ENCODE measurements at places on chromosomes 11 and 22.

GRCh38 chr11:31050061-31050765, 319.3 kb downstream of the DCDC1 start:
- DNase-seq = no peak

- DNase-seq = no peak
These were observed 36.5 kb upstream of the SLC22A24 start for GRCh38 chr11:63180536-63180935.

- DNase-seq = no peak
These were observed 140.1 kb downstream of the CEP164 start for GRCh38 chr11:117467770-117468169.

DNA sequence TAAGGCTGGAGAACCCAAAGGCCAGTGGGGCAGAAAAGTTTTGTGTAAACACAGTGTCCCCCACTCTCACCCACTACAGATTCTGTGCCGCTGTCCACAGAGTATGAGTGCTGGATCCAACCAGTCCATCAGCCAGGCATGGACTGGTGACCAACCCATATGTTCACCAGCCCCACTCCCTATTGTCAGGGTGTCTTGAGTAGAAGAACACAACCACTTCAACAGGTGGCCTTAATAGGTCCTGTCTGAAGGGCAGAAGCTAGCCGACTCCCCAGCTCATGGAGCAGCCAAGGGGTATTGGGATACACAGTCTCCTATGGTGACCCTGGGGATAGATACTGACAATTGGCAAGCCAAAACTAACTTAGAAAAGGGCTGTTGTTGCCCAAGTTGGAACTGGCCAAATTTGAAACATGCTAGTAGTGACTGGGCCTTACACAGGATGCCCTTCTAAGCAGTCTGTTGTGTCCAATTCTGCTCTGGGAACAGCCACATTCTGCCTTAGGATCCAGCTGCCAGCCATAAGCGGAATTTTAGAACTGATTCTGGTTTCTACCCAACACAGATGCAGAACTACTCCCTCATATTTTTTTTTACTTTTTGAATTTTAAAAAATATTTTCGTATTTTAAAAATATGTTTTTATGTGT, 19.8 kb upstream of the PGM2L1 start:
- no peak for DNase-seq

DNA sequence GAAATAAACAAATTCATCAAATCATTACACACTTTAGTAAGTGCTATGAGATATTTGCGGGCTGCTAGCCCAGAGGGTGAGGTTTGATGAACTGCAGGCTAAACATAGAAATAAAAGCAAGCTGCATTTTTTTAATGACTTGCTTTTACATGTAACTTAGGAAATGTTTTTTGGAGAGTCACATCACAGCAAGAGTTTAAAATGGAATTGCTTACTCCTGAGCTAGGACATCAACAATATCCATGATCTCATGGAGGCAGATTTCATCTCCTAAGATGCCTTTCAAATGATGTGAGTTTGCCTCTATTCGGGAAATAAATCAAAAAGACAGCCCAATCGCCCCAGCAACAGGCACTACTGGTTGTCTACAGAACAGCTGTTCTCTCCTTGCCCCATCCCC, 73.4 kb upstream of the CD44 start:
- DNase-seq = no peak

GRCh38 chr22:44403166-44403565, 90.4 kb upstream of the SHISAL1 start:
- no peak for DNase-seq

DNA sequence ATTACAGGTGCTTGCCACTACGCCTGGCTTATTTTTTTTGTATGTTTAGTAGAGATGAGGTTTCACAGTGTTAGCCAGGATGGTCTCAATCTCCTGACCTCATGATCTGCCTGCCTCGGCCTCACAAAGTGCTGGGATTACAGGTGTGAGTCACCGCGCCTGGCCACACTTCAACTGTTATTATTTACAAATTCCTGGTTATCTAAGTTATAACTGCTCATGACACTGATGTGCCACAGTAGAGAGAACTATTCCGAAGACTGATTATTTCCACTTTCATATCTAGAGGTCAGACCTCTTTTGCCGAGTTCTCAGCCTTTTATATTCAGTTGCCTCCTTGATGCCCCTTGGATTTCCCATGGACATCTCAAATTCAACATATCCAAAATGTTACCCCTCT, 3.9 kb upstream of the NUP160 start:
- no peak for DNase-seq

DNA sequence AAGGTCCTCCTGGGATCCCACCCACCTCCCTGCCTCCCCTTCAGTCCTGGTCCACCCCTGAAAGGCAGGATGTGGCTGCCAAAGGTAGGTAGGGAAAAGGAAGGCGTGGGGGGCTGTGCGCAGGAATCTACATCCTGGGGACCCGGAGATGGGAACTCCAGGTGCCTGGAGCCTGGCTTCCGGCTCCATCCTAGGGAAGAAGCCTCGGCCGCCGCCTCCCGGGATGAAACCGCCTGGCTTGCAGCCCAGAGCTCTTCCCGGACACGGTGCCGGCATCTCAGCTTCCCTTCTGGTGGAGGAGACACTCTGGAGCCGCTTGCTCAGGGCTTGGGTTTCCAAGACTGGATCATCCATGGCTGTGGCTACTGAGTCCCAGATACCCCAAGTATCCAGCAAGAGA, 33.3 kb upstream of the PDGFB start:
- no peak for DNase-seq

DNA sequence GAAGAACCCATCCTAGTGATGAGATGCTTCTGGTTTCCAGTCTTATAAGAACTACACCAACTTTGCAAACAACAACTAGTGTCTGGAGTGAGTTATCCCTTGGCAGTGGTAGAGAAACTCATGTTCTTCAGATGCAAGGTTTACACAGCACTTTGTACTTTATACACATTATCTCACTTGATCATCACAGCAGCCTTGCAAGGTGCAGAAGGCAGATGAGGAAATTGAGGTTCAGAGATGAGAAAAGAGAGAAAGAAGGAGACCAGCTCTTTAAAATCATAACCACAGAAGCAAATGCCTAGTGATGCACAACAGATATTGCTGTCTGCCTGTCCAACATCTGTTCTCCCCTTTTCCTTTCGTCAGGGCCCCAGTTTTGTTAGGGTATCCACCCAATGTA, 16.7 kb upstream of the CD44 start:
- DNase-seq = no peak

- no peak for DNase-seq
These were observed 39.3 kb downstream of the RPL27A start for GRCh38 chr11:8721609-8722500.

GRCh38 chr11:123264431-123264780, 69.4 kb upstream of the CLMP start:
- no peak for DNase-seq

GRCh38 chr11:86800076-86800959, at the start of gene PRSS23:
PRSS23 (plus strand) TSS chr11:86800542; CDS start chr11:86807644, 7,102 bp downstream.
- DNase-seq = no peak

- DNase-seq = no peak
These were observed 23.7 kb upstream of the NAP1L4 start for GRCh38 chr11:3015796-3016195.

DNA sequence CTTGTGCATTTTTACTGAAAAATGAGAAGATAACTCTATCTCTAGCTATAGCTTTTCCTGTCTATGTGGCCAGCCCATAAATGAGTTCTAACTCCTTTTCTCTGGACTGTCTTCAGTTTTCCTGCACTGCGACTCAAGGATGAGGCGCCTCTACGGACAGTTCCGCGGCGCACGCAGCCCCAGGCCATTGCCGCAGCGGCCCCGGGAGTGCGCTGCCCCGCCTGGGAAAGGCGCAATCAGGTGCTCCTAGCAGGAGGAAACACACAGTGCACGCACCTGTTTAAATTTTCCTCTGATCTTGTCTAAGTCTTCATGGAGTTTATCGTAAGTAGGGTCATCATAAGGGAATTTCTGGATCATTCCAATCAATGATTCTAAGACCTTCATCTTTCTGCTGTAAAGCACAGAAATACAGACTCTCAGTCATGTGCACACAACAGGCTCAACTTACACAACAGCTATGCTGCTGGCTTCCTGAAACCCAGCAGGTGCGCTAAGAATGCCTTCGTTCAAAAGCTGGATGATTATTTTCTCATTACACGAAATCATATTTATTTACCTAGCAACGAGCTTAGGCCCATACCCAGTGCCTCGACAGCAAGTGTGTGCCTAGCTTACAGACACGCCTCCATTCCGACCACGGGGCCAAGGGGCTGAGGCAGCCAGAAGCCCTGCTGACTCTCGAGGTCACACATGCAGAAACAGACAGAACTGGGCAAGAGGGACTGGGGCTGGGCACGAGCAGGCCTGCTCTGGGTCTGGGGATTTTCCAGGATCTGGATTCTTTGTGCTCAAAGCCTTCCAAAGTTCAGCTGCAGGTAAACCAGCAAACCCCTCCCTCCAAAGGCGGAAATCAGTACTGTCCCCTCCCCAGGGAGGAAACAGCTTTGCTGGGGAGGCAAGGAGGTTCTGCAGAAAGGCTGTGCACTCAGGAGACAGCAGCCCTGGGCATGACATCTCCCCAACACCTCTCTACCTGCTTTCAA, 7.2 kb downstream of the LTO1 start:
- no peak for DNase-seq

DNA sequence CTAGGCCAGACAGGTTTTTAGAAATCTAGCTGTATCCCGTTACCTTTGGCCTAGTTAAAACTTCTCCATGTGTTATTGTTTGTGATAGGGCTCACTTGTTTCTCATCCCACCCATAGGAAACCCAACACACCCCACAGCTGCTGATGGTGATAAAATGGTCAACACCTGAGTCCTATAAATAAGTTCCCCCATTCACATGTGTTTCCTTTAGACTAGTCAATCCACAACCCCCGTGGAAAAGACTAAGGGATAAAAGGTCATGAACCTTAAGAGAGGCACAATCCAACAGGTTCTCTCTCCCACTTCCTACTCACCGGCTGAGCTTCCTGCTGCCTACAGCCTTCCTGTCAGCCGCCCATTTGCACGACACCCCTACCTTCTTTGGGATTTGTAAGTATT, 768.4 kb downstream of the JRKL start:
- DNase-seq = no peak

- DNase-seq = no peak
These were observed 28.7 kb upstream of the CTSD start for GRCh38 chr11:1792461-1792860.

DNA sequence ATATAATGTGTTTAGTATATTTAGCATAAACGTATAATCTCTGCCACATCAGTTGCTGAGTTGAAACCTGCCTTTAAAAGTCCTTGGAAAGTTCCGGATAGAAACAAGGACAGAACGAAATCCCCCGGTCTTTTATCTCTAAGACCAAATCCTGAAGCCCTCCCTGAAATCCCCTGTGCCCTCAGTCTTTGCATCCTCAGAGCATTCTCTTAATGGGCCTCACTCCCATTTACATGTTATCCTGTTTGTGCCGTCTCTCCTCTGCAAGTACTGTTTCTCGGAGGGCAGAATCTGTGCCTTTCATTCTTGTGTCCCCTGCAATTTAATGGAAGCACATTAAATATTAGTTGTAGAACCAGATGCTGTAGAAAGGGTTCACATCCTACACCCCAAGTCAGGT, 56.0 kb downstream of the ZNRF3 start:
- DNase-seq = no peak

DNA sequence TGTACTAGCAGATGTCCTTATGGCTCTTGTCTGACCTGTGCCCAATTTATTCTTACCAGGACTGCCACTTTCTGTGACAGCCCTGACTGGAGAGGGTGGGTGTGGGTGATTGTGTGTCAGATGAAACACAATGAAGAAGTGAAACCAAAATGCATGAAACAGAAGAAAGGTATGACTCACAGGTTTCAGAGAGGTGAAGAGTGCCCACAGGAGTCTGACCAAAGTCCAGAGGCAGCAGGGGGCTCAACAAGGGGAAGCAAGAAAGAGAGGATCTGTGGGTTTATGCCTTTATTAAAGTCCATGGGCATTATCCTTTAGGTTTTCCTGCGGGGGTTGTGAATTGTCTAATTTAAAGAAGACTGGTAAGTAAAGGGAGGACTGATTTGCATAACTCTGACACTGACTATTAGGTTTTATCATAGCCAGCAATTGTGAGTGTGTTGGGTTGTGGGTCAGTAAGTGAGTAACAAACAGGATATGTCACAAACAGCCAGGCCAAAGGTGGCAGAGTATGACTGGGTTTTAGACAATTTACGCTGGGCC, 3.9 kb upstream of the OR4C6 start:
- DNase-seq = no peak

- peak; percentile 33 for DNase-seq
These were observed at the start of gene TSPO for GRCh38 chr22:43151251-43152002. TSPO (plus strand) TSS chr22:43151559; CDS start chr22:43159239, 7,680 bp downstream.

GRCh38 chr11:117071344-117071787, 26.9 kb downstream of the SIK3 start:
- DNase-seq = no peak

DNA sequence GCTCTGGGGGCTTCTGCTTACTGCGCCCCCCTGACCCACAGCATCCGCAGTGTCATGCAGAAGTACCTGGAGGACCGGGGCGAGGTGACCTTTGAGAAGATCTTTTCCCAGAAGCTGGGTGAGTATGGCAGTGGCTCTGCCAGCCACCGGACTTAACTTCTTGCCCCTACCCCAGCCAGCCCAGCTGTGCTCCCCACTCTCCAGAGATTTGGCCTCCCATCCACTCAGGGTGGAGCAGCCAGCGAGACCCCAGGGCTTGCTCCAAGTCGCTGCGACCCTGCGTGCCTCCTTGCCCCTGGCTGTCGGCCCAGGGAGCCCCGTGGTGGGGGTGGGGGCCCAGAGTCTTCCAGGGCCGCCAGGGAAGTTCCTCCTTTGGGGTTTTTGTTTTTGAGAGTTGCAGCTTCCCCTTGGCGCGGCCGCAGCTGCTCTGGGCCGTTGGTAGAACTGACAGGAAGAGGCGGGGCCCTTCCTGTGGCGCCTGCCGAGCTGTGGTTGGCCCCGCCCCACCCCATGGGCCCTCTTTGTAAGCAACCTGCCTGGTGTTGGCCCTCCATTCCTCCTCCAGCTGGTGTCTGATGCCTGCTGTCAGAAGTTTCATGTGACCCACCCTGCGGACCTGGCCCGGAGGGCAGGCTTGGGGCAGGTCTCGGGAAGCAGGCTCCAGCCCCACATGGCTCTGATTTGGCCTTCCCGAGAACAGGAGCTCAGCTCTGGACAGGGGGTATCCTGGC, 11.1 kb downstream of the GRK2 start:
- DNase-seq = peak; percentile 87

- DNase-seq = no peak
These were observed 19.4 kb downstream of the TMPRSS13 start for GRCh38 chr11:117909611-117910382.

DNA sequence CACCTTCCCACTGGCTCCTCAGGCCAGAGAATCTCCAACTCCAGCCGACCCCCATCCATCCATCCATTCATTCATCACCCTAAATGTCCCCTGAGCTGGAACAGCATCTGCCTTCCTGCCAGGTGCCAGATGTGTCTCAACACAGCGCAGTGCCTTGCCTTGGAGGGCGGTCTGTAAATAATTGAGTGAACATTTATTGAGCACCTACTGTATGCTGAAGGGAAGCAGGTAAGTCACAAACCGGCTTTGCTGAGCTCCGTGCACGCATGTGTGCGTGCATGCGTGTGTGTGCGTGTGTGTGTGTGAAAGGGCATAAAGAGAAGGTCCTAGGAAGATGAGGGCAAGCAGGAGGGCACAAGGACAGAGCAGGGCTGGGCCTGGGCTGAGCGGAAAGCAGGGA, 10.2 kb downstream of the KCNJ4 start:
- no peak for DNase-seq

- DNase-seq = no peak
These were observed 20.9 kb downstream of the DKK3 start for GRCh38 chr11:11987503-11988022.

- DNase-seq = no peak
These were observed 5.2 kb upstream of the SMTN start for GRCh38 chr22:31075961-31076360.
